ENCODE measurements at places on chromosomes 7 and 10.

- DNase-seq, result no peak
Measured at GRCh38 chr7:140349144-140349771, 49.1 kb downstream of the SLC37A3 start.

DNA sequence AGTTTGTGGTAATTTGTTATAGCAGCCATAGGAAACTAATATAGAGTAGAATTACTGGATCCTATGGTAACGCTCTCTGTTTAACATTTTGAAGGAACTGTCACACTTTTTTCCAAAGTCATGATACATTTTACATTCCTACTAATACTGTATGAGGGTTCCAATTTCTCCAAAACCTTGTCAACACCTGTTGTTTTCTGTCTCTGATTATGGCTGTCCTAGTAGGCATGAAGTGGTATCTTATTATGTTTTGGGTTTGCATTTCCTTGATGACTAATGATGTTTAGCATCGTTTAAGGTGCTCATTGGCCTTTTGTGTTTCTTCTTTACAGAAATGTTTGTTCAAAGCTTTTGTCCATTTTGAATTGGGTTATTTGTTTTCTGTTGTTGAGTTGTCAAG lies 69.6 kb downstream of the VPS50 start:
- DNase-seq, result no peak

DNA sequence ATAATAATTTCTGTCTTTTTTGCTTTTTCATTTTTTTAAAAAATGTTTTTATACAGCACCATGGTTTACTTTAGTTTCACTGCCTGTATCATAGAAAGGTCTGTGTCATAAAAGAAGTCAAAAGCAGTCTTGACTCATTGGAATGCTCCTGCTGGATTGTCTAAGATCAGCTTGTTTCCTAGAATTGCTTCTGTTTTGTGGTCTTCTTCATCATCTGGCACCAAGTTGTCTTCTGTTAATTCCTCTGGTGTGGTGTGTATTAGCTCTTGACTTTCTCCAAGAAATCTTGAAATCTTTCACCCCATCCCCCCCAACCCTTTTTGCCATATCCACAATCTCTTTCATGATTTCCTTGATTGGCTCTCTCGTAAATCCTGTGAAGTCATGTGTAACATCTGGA lies 250.3 kb upstream of the CXCL12 start:
- no peak for DNase-seq

DNA sequence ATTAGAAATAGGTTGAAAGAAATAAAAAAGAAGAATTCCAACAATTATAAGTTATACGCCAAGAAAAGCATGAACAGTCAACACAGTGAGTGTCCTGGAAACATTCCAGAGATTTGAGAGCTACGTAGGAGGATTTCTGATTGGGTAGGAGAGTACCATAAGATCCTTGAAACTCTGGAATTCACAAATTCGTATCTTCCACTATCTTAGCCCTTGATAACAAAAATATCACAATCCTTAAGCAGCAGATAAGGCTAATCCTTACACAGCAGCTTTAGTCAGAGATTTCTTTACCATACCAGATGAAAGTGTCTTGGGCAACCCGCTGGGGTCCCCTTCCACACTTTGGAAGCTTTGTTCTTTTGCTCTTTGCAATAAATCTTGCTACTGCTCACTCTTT lies 8.2 kb downstream of the TPK1 start:
- no peak for DNase-seq

DNA sequence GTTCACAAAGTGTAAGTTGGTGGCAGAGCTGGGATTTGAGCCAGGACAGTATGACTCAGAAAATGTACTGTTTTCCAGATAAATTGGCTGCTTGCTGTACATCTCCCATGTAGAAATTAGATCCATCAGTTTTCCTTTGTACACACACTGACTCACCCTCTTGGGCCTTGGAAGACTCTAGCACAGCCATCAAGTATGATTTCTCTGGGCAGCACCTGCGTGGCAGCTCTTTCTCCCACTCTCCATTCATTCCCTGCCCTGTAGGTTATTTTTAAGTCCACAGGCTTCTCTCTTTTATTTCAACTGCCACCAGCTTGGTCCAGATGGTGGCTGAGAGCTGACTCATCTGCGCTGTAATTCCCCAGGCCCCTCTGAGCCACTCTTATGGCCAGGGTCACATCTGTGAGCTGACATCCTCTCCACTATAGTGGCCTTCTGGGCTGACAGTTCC lies 28.3 kb upstream of the SDK1 start:
- DNase-seq, result no peak

DNA sequence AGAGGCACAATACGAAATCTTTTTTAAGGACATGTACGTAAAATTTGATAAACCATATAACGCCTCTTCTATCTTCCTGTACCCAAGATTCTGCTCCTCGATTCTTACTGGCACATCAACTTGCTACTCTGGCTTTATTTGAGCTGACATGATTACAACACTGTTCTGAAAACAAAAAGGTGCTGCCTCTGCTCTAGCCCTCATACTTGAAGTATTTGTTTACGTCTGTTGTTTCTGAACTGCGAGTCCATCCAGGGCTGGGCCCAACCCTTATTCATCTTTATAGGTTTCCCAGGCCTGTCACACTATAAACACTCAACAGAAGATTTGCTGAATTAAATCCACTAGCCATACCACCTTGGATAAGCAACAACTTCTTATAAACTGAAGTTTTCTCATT lies 96.2 kb upstream of the SVIL start:
- no peak for DNase-seq

GRCh38 chr10:58237014-58237834 lies 30.5 kb downstream of the IPMK start:
- DNase-seq, result no peak

- DNase-seq, result no peak
Measured at GRCh38 chr10:4687397-4687796, 138.6 kb upstream of the AKR1E2 start.

Data from stimulated activated CD4-positive, alpha-beta T cell treated with anti-CD3 and anti-CD28 coated beads, Interleukin-1b, Interleukin-23, amount 100 ng/mL, for 1 hour (primary cell).